Right atrium auricular region (tissue), 2 donors: ENCODE measurements at places on chromosomes 1 and 21.

DNA sequence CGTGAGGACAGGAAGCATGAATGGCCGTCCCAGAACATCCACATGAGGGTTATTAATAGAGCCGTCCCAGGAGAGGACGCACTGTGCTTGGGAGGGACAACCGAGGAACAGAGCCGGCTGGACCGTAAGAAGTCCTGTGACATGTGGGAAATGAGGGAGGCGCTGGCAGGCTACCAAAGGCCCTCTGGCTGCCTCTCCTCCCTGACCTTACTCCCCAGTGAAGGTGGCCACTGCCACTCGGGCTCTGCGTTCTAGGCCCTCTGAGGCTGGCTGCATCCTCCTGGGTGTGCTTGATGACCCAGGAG is 15.5 kb upstream of the NPPB start:
- peak; percentile 86 for DNase-seq

GRCh38 chr1:5256793-5257192 is 602.4 kb downstream of the AJAP1 start:
- DNase-seq, result no peak

GRCh38 chr1:8022395-8023286 is 3.5 kb downstream of the ERRFI1 start:
- DNase-seq, result no peak

- DNase-seq, result no peak
These were observed 104.0 kb downstream of the TPR start for GRCh38 chr1:186271032-186271431.

GRCh38 chr1:19317126-19317910 is 5.2 kb downstream of the SLC66A1 start:
- no peak for DNase-seq

DNA sequence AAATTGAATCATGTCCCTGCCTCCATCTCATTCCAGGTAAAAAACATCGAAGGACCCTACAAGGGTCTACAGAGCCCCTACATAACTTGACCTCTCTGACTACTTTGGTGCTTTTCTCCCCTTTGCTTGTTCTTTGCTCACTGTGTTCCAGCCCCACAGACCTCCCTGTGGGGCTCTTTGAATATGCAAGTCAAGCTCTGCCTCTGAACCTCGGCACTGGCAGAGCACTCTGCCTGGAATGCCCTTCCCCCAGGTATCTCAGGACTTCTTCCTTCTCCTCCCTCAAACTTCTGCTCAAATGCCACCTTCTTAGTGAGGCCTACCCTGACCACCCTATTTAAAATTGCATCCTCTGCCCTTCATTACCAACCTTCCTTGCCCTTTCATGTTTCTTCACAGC is 87.8 kb upstream of the CD34 start:
- no peak for DNase-seq

GRCh38 chr1:94120570-94120901 is 412 bp downstream of the ABCA4 start:
- DNase-seq, result no peak

DNA sequence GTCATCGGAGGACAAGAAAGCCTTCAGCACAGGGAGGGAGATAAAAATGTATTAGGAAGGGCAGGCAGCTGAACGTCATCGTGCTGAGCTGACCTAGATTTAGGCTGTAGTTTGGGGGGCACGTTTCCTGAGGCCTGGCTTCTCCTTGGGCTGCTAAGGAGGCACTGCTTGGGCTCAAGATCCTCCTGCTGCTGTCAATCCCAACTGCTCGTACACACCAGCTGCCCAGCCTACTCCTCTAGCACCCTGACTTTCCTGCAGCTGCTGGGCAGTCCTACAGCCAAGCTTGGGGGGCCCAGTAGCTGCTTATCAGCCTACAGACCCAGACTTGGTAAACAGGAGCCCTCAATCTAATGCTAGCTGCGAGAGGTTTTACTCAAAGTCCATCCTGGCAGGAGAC is 6.2 kb downstream of the TMEM35B start:
- DNase-seq, result no peak

GRCh38 chr1:22754824-22755223 is 44.2 kb downstream of the EPHB2 start:
- DNase-seq, result no peak

GRCh38 chr1:201740670-201741111 is 88.3 kb upstream of the IPO9 start:
- DNase-seq, result no peak

DNA sequence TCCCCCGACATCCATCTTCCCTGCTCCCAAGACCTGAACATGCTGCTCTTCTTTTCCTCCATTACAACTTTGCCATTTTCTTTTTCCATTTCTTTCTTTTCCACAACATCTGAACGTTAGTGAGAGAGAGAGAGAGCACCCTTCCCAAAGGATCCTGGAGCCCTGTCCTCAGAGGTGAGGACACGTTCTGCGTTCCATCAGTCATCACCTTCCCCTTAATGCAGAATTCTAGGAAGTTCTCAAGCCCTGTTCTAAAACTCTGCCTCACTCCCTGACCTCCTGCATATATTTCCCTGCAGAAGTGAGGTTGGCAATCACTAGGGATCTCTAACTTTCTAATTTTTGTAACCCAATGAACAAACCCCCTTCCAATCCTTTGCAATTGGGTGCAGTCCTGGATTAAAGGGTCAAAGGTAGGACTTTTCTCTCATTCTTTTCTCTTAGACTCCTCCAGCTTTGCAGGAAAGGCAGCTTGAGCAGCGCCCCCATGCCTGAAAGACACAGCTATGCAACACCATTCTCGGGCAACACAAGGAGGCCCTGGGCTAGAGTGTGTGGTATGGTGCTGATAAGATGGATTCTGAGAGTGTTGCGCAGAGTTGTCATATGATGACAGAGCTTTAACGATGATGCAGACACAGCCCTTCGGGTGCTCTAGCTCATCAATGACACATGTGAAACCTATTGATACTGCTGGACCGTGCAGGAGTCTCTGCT is 59.2 kb upstream of the TNR start:
- no peak for DNase-seq

- DNase-seq, result no peak
These were observed 10.0 kb upstream of the DNMT3L start for GRCh38 chr21:44271558-44272283.

- no peak for DNase-seq
These were observed 132.7 kb downstream of the NTNG1 start for GRCh38 chr1:107273515-107273914.

GRCh38 chr1:199102239-199102638 is 463.4 kb downstream of the PTPRC start:
- no peak for DNase-seq

DNA sequence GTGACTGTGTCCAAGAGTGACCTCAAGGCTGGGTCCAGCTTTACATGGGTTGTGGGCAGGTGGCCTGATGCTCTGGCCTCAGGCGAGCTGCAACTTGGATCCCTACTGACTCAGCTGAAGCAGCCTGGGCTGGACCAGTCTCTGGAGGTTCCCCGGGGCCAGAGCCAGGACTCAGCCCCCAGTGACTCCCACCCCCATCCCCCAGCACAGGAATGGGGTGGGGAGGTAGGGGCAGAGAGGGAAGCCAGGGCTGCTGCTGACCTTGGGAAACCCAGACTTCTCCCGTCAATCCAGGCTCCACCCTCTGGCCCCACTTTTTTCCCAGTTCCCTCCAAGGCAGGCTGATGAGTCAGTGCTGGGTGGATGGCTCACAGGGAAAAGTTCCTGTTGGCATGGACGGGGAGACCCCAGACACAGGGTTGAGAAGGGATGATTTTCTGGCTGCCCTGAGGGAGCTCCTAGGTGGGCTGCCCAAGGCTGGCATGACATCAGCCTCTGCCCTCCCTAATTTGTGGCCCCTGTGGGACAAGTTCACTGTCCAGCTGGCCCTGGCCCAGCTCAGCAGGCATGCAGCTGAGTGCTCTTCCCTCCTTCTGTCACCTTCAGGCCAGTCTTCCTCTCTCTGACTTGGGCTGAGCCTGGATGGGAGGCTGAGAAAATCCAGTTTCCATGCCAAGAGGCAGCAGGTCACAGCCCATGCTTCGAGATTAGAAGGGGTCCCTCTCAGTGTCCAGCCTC is 2.2 kb downstream of the ZC3H12A start:
- peak; percentile 93 for DNase-seq

DNA sequence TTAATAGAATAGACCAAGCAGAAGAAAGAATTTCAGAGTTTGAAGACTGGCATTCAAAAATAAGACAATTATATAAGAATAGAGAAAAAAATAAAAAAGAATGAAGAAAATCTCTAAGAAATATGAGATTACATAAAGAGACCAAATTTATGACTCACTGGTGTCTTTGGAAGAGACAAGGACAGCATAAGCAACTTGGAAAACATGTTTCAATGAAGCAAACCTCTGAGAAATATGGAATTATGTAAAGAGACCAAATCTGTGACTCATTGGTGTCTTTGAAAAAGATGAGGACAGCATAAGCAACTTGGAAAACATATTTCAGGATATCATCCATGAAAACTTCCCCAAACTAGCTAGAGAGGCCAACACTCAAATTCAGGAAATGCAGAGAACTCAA is 60.4 kb upstream of the LYPLAL1 start:
- DNase-seq, result no peak

GRCh38 chr1:119483441-119484200 is 23.4 kb upstream of the HSD3B1 start:
- DNase-seq, result no peak

- DNase-seq, result no peak
These were observed 101.7 kb upstream of the KIAA0040 start for GRCh38 chr1:175294179-175294756.

GRCh38 chr1:183237046-183237445 is 51.0 kb downstream of the LAMC2 start:
- DNase-seq, result no peak

DNA sequence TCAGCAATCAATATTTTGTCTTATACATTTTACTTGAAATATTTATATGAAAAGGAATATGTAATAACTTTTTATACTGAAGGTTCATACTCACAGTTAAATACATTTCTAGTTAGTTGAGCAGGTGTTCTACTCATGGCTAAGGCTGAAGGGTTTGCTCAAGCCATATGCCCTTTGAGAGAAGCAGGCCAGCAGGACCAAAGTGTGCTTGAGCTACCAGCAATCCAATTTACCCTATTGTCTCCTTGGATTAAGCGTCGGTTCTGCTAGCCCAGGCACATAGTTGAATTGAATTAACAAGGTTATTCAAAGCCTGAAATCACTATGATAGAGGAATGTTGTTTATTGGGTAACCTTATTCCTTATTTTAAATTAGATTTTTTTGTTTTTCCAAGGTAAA is 151.5 kb upstream of the BACE2 start:
- no peak for DNase-seq

DNA sequence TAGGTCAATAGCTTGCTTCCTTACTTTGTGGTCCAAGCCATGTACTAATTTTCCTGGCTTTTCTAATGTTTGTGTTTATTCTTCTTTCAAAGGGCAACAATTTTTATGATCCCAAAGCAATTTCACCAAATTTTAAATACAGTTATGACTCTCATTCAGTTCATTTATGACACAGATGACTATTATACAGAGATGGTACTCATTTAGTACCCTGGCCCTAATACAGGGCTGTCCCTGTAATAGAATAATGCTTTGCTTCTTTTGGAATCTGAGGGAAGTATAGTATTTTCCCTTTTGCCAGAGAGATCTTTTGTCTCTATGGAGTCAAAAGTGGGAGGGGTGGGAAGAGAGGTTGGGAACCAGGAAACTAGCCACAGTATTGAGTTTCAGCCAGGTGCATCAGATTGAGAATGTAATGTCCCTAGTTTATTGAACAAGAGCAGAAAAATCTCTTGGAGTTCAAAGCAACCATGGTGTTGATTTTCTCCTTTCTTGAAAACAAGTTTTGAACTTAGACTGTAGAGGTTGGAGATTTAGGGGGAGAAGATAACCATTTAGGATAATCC is 20.4 kb downstream of the DENND2D start:
- no peak for DNase-seq

- DNase-seq, result no peak
These were observed 1.8 kb upstream of the FOXO6 start for GRCh38 chr1:41359211-41360073.

- DNase-seq, result no peak
These were observed 230.9 kb downstream of the DUSP10 start for GRCh38 chr1:221510793-221511503.

GRCh38 chr1:39965044-39965443 is 10.1 kb downstream of the MFSD2A start:
- no peak for DNase-seq

- no peak for DNase-seq
These were observed 43.7 kb downstream of the COL6A1 start for GRCh38 chr21:46025113-46025770.

GRCh38 chr21:45478115-45478801 is 64.0 kb downstream of the SLC19A1 start:
- peak; percentile 78 for DNase-seq

GRCh38 chr1:186761358-186761757 is 67.4 kb upstream of the PLA2G4A start:
- DNase-seq, result no peak

DNA sequence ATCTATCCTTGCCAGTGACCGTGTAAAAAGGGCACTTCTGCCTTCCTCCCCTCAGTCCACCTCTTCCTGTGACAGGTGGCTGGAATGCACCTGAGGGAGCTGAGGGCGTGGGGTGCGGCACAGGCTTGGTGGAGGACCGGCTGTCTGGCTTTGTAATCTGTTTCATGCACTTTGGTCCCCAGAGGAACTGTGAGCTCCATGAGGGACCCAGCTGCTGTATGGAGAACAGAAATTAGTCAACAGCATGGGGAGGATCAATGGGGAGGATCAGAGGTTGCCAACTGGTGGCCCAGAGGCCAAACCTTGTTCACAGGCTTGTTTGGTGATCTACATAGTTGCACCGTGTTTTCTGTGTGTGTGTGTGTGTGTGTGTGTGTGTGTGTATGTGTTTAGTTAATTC is 19.0 kb upstream of the LUZP1 start:
- no peak for DNase-seq

- DNase-seq, result no peak
These were observed 26.3 kb downstream of the CAMTA1 start for GRCh38 chr1:6811583-6811982.

GRCh38 chr1:108829498-108829916 is 27.4 kb downstream of the AKNAD1 start:
- no peak for DNase-seq

- DNase-seq, result no peak
These were observed 12.6 kb downstream of the ELF3 start for GRCh38 chr1:202023001-202023433.

DNA sequence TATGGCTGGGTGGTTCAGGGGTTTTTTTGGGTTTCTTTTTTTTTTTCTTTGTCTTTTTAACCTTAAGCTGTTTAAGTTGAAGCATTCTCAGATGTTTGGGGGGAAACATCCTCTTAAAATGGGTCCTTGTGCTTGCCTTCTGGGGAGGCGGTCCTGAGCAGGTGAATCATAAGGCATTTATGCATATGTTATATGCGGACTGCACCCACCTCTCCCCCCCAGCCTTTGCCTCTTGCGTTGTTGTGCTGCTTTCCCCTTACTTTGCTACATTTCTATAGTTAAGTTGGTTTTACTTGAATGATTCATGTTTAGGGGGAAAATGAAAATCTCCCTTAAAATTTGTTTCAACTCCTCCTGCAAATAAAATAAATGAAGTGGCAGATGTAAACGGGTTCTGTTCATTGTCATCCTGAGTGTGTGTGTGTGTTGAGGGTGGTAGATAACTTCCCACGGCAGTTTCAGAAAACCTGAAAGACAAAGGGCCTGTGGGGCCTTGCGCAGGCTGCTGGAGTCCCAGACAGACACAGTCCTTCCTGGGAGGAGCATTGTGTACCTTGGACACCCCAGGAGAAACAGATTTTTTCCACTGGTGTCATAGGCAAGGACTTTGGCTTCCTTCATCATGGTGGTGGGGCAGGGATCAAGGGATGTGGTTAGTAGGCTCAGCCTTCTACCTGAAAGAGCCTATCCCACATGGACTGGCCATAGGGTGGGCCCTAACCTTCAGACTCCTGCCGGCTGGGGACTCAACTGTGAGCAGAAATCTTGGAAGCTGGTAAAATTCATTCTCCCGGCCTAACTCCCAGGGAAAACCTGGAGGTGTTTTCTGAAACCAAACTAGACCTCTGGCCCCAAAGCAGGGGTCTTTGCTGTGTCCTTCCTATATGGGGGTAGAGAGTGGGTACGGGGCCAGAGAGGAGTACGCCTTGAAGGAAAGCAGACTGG is 926 bp upstream of the SH3D21 start:
- no peak for DNase-seq
